ENCODE measurements at places on chromosomes 16 and 17.
A peak's percentile ranks its signal among the peaks of the same experiment; 100 is the strongest.

DNA sequence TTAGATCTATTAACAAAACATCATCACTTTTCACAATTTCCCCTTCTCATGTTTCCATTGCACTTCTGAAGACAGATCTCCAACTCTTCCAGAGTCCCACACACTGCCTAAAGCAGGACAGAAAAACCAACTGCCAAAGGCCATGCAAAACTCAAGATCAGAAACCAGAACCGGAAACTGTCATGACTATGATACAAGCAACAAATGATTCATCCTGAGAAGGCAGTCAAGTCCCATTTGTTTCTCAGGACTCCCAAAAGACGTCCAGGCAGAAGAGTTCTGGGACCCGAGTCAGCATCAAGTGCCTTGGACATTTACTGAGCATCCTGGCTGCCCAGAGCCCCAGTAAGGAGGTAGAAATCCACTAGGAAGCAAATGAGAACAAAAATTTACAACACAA lies 38.8 kb downstream of the ERN1 start:
- DNase-seq = peak; percentile 61

- no peak for DNase-seq
Measured at GRCh38 chr17:69207151-69207550, 21.5 kb downstream of the ABCA10 start.

- no peak for DNase-seq
Measured at GRCh38 chr16:705431-706188, at the start of gene FBXL16. Gene FBXL16, minus strand, starts transcription at chr16:705801. Its CDS starts 8,396 bp downstream, at chr16:697405.

- DNase-seq = no peak
Measured at GRCh38 chr16:21560462-21560861, 38.9 kb upstream of the METTL9 start.

GRCh38 chr17:19003543-19004420 lies 782 bp downstream of the FAM83G start:
- peak; percentile 15 for DNase-seq

DNA sequence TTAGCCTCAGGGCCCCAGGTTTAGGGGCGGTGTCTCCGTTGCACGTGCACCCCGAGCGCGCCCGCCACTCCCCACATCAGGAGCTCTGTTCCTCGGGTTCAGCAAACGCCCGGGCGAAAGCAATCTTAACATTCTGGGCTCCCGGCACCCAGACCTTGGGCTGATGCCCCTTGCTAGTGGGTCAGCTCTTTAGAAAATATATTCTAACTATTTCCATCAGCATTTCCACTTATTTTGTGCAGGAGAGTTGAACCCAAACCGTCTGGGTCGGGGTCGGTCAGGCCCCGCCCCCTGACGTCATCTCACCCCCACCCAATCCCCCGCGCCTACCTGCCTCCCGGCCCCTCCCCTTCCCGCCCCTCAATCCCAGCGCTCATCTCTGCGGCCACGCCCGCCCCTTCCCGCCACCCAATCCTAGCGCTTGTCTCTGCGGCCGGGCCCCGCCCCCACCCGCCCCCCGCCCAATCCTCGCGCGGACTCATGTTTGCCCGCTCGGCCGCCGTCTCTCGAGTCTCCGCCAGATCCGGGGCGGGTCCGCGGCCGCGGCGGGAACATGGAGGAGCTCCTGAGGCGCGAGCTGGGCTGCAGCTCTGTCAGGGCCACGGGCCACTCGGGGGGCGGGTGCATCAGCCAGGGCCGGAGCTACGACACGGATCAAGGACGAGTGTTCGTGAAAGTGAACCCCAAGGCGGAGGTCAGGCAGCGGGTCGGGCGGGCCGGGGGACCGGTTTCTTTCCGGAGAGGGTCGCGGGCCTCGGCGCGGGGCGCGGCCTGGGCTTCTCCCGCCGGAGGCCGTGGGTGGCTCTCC lies at the start of gene FN3KRP:
TSS of gene FN3KRP (plus strand) at position 504 of the 808 bp plus-strand sequence. CDS start at position 554, 50 bp downstream.
- peak; percentile 83 for DNase-seq

- DNase-seq = no peak
Measured at GRCh38 chr16:50644729-50645128, 36.4 kb downstream of the SNX20 start.

- no peak for DNase-seq
Measured at GRCh38 chr17:47964856-47965255, 6.1 kb upstream of the CDK5RAP3 start.

DNA sequence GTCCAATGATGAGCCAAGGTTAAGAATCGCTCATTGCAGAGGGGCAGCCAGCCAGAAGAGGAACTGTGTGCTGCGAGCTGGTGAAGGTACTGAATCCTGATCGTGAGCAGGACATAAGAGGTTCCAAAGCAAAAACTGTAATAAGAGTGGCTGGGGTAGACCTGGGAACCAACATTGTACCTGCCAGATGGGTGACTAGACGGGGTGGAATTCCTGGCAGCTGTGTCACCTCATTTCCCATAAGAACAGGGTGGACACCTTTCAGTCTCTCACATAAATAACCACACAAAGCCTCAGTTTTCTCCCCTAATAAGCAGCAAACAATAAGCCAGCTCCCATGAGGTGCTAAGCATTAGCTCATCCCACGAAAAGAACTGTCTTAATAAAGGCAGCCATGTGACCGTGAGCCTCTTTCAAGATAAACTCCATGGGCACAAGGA lies 290.3 kb downstream of the SOX9 start:
- DNase-seq = no peak

GRCh38 chr16:58126451-58126961 lies 2.7 kb downstream of the CFAP20 start:
- no peak for DNase-seq

- DNase-seq = no peak
Measured at GRCh38 chr16:85300406-85300968, 188.2 kb upstream of the CIBAR2 start.

DNA sequence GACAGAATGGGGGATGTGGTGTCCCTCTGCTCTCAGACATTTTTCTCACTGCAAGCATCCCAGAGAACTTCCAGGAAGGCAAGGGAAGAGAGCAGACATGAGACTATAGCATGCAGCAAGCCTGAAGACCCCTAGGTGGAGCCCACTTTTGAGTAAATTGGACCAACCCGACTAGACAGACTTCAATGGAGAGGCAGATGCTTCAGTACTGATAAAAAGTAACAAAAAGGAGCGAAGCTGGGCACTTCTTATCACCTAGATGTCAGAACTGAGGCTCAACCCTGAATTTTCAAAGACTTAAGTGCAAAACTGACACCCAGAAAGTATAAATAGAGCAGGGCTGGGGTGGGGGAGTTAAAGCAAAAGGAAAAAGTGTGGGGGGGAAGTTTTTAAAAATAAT lies 130.8 kb downstream of the PMP22 start:
- no peak for DNase-seq

GRCh38 chr16:88883117-88883895 lies 16.8 kb upstream of the PABPN1L start:
- DNase-seq = no peak

GRCh38 chr17:17001874-17002520 lies 30.1 kb upstream of the TNFRSF13B start:
- peak; percentile 42 for DNase-seq

- DNase-seq = no peak
Measured at GRCh38 chr17:52995147-52995546, 827.6 kb upstream of the KIF2B start.

DNA sequence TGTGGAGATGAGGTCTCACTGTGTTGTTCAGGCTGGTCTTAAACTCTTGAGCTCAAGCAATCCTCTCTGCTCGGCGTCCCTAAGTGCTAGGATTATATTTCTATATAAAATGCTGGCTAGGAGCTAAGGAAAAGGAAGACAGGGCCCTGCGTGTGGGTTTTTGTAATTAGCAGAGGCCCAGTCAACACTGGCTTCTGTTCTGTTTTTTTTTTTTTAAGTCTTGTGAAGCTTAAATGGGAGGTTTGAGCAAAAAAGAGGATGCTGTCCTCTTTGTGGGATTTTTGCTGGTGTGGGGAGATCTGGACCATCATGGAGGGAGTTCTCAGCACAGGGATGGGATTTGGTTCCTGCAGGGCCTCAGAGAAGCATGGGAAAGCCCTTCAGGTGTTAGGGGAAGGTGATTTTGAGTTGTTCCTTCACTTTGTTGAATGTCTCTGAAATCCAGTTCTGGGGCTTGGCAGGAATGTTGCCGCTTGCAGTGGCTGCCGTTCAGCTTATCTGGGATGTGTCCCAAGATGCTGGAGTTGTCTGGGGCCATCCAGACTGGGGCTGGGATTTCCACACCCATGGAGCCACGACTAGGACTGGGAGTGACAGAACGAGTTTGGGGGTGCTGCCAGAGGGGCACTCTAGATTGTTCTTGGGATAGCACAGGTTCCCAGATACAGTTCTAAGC lies 4.2 kb downstream of the PYCARD start:
- no peak for DNase-seq

GRCh38 chr16:88208112-88208511 lies 174.6 kb upstream of the ZNF469 start:
- no peak for DNase-seq

- DNase-seq = peak; percentile 2
Measured at GRCh38 chr17:38605841-38606645, at the start of gene SRCIN1. Gene SRCIN1, minus strand, starts transcription at chr17:38605952. Its CDS starts 247 bp downstream, at chr17:38605705.

GRCh38 chr16:4097826-4098240 lies 18.4 kb downstream of the ADCY9 start:
- peak; percentile 70 for DNase-seq

DNA sequence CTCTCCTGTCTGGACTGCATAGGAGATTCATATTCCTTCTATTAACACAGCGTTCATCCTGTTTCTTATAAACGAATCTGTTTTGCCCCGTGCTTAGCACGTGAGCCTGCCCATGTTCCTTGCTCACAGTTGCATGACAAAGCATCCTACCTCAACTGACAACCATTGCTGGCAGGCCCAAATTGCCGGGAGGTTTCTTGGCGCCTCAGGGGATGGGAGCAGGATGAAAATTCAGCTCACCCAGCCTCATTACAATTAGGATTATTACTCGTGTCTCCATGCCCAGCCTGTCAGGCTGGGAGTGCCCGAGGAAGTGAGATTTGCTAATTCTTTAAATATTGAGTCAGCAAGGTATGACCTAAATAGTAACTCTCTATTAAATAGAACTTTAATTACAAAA lies 36.7 kb upstream of the HELZ start:
- DNase-seq = no peak

GRCh38 chr16:85150331-85150940 lies 38.2 kb upstream of the CIBAR2 start:
- DNase-seq = no peak

DNA sequence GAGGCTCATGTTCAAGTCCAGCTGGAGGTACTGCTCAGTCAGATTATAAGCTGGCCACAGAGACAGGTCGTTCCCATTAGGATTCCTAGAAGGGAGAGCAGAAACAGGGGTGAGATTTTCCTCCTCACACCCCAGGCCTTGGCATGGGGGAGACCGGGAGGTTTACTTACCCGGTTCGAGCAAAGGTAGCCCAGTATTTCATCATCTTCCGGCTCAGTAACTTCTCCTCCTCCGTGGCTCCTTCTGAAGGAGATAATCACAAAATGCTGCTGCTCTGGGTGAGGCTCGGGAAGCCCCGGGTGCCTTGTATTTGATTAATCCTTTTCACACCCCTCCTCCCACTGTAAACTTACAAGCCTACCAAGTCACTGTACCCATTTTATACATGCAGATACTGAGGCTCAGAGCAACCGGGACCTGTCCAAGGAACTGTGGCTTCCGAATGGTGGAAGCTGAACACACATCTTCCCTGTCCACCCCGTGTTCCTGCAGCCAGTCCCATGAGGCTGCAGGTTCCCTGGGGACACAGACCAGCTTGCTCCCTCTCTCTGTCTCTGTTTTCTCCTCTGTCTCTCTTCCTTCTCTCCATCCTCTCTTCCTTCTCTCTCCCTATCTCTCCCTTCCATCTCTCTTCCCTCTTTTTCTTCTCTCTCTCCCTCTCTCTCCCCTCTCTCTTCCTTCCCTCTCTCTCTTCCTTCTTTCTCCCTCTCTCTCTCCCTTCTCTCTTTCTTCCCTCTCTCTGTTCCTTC lies 13.9 kb upstream of the CES1 start:
- DNase-seq = no peak

- no peak for DNase-seq
Measured at GRCh38 chr16:20243731-20244281, 83.5 kb downstream of the GP2 start.

GRCh38 chr16:3998793-3999478 lies 117.3 kb downstream of the ADCY9 start:
- peak; percentile 35 for DNase-seq

- no peak for DNase-seq
Measured at GRCh38 chr17:42358434-42358833, 29.8 kb downstream of the STAT3 start.

DNA sequence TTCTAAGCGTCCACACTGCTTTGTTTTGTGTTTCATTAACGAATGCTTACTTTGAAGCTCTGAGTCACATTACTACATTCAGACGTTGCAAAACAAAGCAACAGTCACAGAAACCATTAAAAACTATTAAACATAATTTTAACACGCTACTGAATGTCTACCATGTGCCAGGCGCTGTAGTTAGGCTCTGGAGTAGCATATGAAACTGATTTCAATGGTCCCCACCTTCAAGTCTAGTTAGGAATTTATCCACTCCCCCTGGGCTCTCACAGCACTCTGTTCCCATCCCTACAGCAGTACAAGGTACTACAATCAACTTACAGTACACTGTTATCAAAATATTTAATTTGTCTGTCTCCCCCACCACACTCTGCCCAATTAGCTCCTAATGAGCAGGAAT lies 631 bp downstream of the UTP6 start:
- DNase-seq = peak; percentile 25

- DNase-seq = peak; percentile 28
Measured at GRCh38 chr16:85798901-85799496, 345 bp downstream of the EMC8 start.

- DNase-seq = peak; percentile 43
Measured at GRCh38 chr16:53022374-53022773, 30.3 kb downstream of the CHD9NB start.

DNA sequence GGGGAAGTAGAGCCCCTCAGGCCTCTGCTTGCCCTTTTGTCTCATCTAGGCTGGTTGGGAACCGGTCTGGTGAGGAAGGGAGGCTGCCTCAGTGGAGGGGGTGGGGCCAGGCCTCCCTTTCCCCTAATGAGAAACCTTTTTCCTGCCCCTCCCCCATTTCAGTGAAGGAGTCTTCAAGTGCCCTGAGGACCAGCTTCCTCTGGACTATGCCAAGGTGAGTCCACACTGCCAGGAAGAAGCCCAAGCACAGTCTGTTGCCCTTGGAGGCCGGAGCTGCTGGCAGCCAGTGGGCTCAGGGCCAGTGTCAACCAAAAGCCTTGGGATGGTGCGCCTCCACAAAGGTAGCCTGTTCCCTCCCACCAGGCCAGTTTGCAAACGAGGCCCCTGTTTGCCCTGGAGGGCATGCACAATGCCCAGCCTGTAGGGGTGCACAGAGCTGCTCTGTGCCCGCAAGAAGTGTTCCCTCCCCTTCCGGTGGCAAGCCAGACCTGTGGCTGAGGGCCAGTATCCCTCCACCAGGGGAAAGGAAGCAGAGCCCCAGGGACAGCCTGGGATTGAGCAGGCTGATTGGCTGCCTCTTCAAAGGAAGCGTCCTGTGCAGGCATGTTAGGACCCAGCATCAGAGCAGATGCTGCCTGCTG lies 3.4 kb downstream of the TRAF4 start:
- no peak for DNase-seq

DNA sequence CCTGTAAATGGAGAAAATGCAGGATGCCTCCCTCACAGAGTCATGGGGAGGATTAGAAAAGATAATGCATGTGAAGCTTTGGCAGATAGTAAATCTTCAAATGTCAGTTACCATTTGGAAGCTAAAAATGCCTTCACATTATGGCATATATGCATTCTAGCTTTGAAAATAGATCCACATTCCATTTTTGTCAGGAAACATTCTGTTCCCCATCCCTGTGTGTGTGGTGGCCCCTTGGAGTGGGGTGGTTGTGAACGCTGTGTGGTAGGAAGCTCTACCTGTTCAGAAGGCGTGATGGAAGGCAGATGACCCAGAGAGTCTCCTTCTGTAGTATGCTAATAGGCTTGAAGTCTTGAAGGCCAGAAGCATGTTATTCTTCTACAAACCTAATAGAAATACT lies 242.0 kb downstream of the HAPSTR1 start:
- no peak for DNase-seq

Data from IMR-90 (cell line).